ENCODE measurements at places on chromosomes 16 and 17.
A peak's percentile ranks its signal among the peaks of the same experiment; 100 is the strongest.

GRCh38 chr17:68356520-68356919 is 65.2 kb downstream of the ARSG start:
- DNase-seq = no peak

DNA sequence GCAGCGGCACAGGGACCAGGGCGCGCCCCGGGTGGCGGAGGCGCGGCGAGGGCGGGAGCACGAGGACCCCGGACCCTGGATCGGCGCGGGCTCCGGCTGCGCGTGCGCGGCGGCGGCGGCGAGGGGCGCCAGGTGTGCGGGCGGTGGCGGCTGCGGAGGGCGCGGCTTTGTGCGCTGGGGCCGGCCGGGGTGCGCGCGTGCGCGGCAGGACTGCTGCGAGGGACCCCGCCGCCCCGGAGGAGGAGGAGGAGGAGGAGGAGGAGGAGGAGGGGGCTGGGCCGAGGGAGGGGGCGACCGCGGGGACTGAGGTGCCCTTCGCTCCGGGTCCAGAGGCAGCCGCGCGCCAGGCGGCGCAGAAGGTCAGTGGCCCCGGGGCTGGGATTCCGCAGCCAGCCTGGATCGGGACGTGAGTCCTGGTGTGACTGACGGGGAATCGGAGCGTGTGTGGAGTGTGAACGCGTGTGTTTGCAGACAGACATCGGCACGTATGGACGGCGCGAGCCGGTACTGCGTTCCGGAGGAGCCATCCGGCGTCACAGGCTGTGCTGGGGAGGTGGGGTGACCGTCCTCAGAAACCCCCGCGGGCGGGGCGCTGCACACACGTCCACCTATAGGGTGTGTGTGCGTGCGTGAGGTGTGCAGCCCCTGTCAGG is 19.5 kb upstream of the RAP1GAP2 start:
- DNase-seq = no peak

- DNase-seq = no peak
Observed at GRCh38 chr17:31674717-31675349, 184.2 kb downstream of the COPRS start.

GRCh38 chr17:1108765-1109605 is 70.8 kb downstream of the ABR start:
- DNase-seq = peak; percentile 64

DNA sequence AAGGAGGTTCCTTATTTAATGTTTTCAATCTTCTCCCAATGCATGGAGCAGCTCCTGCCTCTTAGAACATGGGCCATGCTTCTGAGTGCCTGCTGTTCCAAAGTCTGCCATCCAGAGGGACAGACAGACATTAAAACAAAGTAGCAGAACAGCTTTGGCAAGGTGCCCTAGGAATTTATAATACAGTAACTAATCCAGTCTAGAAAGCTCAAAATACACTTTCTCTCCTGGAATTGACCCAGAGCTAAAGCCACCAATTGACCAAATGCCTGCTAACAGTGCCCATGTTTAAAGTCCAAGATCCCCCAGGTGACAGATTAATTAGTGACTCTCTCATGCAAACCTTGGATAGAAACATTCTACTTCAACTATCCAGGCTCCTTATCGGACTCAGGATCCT is 11.1 kb upstream of the CHRNE start:
- no peak for DNase-seq

DNA sequence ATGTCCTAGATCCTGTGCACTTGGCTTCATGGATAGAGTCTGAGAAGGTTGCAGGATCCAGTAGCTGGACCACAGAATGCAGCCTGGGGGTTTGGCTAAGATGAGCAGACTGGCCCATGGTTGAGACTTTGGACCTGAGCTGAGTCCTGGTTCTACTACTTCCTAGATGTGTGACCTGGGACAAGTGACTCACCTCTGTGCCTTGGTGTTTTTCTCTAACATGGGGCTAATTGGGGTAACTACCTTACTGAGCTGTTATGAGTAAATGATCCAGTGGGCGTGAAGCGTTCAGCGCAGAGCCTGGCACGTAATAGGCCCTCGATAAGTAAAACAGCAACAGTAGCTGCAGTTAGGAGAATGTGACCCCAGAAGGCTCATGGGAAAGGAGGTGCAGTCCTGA is 38.8 kb downstream of the SNX20 start:
- no peak for DNase-seq

DNA sequence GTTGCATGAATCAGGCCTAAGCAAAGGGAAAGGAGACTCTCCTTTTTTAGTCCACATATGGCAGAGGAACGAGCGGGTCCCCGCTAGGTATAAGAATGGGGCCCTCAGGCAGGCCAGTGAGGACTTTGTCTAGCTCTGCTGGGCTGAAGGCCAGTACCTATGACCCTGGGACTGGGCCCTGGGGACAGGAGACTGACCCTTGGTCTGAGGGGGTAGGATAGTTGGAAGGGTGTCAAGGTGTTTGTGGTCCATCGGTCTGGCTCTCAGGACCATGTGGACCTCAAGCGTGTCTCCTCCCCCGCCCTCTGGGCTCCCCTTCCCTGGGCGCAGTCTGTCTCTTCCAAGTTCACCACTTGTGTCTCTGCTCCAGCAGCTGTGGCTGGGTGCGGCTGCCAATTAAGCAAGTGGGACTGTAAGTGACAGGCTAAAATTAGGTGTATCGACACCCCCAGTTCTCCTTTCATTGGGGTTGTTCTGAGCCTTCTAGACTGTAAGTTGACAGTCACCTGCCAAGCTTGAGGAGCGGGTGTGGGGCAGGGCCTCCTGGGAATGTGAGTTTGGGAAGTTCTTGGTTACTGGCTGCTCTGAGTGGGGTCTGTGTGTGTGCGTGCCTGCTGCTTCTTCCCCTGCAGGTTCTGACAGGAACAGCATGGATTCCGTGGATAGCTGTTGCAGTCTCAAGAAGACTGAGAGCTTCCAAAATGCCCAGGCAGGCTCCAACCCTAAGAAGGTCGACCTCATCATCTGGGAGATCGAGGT is 24.5 kb downstream of the AKAP1 start:
- DNase-seq = peak; percentile 61

DNA sequence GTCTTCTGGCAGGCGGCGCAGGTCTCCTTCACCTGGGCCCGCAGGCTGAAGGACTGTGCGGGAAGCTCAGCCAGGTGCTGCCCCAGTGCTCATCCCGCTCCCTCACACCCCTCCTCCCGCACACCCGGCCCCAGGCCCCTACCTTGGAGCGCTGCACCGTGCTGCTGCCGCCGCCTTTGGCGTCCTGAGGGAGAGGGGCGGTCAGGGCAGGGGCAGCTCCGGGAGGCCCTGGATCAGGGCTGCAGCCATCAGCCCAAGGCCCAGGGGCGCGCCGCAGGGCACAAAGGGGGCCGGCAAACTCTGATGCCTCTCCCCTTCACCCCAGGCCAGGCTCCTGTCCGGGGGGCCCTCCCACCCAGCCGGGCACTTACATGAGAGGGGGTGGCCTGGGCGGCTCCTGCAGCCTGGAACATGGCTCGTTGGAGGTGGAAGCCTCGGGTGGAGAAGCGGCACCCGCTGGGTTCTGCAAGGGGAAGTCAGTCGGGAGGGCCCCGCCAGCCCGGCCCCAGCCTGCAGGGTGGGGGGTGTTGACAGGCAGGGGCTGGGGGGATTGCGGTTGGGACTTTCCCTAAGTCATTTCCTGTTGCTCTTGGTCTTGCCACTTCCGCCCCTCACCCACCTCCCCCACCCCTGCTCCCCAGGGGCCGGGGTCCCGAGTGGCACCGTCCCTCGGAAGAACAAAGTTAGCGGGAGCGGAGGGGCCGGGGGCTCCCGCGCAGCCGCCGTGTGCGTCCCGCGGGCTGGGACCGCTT is 863 bp downstream of the LIMD2 start:
- peak; percentile 74 for DNase-seq

DNA sequence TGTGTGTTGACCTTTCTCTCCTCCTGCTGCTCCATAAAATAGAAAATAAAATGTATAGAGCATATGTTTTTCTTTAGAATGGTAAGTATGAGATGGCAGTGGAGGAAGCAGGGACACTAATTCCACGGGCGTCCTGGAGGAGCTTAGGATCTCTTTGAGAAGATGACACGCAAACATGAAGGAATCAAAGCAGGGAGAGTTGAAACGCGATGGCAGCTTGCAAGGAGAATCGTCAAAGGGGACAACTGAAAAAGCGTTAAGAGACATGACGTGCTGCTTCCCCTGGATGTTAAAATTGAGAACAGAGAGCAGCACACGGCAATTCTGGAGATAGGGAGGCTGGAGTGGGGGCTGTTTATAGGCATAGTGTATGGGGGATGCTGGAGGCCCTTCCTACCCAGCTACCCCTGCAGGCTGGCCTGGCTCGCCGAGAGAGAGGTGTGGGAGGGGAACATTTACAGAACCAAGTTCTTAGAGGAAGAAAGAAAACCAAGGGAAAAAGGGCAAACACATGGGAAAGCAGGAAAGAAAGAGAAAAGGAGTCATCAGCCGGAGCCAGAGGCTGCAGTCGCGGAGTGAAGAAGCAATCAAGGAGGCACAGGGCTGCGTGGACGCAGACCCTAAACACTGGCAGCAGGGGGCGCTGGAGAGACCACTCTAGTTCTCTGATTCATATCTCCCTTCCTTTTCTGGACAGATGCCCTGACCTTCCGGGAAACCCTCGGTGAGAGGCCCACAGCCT is 55.8 kb downstream of the MYH13 start:
- peak; percentile 67 for DNase-seq

DNA sequence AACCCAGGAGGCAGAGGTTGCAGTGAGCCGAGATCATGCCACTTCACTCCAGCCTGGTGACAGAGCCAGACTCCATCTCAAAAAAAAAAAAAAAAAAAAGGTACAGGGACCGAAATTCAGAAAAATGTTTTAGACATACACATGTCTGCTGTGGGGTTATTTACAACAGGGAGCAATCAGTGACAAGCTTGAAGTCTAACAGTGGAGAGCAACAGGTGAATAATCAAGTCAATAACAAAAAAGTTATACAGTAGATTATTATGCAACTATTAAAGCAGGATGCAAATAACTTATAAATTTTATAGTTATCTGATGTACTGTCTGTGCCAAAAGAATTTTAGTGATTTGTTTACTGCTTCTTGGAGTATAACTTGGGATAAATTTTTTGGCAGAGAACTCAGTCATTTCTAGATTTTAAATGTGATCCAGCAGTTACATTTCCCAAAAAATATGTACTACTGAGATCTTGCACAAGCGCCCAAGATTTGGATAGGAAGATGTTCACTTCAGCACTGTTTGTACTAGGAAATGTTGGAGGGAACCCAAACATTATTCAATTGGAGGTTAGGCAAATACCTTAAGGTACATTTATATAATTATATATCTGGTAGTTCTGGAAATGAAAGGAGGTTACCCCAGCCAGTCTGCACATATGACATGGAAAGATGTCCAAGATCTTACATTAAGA is 34.1 kb downstream of the EEF2K start:
- DNase-seq = no peak

GRCh38 chr17:35046245-35046644 is 17.3 kb downstream of the RFFL start:
- no peak for DNase-seq

- no peak for DNase-seq
Observed at GRCh38 chr16:72430121-72430520, 258.2 kb upstream of the PMFBP1 start.

- DNase-seq = no peak
Observed at GRCh38 chr16:56787167-56787566, 57.2 kb downstream of the NUP93 start.

DNA sequence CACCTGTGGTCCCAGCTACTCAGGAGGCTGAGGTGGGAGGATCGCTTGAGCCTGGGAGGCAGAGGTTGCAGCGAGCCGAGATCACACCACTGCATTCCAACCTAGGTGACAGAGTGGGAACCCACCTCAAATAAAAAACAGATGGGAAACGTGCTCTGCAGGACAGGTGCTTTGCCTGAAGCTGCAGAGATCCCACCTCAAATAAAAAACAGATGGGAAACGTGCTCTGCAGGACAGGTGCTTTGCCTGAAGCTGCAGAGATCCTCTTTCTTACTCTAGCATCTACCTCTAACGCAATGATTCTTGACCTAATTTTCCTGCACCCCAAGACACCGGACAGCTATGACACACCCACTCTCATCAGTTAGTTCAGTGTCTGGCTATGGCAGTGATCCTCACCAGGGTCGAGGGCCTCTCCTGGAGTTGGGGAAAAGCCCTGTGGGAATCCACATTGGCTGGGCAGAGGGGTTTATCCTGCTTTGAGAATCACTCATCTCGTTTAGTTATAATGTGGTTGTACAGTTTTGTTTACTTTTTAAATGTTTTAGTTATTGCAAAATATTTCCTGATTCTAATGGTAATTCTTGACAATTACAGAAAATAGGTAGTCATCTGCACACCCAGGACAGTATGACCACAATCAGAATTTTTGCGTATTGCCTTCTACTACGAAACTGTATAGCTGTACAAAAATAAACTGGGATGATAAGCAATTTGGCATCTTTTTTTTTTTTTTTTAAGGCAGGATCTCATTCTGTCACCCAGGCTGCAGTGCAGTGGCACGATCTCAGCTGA is 11.4 kb downstream of the VPS53 start:
- DNase-seq = no peak

GRCh38 chr17:76972046-76972641 is 103.9 kb downstream of the MGAT5B start:
- DNase-seq = no peak

- peak; percentile 70 for DNase-seq
Observed at GRCh38 chr17:82775001-82775823, 23.3 kb downstream of the TBCD start.

DNA sequence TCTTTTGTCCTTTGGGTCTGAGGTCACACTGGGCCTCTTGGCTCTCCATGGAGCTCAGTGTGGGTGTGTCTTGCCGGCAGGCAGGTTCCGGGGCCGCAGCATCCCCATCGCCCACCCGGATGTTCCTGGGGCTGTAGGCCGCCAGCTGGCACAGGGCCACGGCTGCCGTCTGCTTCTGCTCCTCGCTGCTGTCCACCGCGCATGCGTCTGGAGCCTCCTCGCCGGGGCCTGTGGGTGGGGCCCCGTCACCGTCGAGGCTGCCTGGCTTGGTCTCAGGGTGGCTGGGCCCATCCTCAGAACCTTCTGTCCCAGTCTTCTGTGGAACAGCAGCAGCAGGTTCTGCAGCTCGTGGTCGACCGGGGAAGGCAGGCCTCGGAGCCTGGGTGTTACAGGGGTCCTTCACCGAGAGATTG is 9.6 kb downstream of the ZNF750 start:
- peak; percentile 47 for DNase-seq

GRCh38 chr17:78933025-78933958 is 8.1 kb upstream of the TIMP2 start:
- DNase-seq = no peak

GRCh38 chr16:51267681-51268080 is 116.6 kb upstream of the SALL1 start:
- no peak for DNase-seq

DNA sequence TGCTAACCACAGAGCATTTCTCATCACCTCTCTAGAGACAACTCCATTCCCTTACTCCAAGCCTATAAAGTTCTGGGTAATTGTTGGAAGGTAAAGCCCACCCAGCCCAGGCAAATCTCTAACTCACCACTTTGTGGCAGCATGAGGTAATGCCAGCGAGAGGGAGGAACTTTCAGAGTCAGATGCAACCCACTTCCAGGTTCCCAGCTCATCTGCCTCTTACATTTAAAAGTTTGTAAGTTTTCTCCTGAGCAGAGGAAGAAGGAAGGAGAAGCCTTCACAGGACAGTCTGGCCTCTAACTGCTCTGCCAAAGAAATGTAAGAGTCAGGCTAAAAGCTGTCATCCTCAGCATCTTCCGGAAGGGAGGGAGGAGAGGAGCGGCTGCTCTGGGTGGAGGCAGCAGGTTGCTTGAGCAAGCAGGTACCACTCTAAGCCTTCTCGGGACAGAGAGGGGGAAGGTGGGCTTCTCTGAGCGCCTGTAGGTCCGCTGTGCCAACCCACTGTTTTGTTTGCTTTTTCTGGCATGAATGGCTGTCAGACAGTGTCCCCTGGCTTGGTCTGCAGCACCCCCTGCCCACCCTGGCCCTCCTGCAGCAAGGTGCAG is 1.0 kb downstream of the ZNF319 start:
- DNase-seq = no peak

Data from left hindlimb (tissue), 1 donor.